ENCODE measurements at places on chromosomes 7 and 10.

DNA sequence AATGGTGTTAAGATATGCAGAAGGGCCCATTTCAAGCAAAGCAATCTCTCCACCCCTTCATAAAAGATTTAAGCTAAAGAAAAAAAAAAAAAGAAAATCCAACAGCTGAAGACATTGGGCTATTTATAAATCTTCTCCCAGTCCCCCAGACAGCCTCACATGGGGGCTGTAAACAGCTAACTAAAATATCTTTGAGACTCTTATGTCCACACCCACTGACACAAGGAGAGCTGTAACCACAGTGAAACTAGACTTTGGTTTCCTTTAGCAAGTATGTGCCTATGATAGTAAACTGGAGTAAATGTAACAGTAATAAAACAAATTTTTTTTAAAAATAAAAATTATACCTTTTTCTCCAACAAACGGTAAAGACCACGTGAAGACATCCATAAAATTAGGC, 28.6 kb downstream of the PPP3CB start:
- DNase-seq, result no peak

DNA sequence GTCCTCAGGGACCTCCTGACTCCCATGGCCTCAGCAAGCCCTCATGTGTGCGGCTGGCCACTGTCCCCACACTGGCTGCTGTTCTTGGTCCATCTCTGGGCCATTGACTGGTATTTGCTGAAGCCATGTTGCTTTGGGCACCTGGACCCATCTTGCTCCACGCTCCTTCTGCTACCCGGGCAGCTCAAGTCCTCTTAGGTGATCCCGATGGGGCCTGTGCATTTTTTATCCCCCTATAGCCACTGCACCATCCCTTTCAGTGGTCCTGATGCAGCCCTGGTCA, 16.7 kb downstream of the RAMP3 start:
- DNase-seq, result no peak

- no peak for DNase-seq
These were observed 8.2 kb upstream of the AGR3 start for GRCh38 chr7:16889851-16890415.

DNA sequence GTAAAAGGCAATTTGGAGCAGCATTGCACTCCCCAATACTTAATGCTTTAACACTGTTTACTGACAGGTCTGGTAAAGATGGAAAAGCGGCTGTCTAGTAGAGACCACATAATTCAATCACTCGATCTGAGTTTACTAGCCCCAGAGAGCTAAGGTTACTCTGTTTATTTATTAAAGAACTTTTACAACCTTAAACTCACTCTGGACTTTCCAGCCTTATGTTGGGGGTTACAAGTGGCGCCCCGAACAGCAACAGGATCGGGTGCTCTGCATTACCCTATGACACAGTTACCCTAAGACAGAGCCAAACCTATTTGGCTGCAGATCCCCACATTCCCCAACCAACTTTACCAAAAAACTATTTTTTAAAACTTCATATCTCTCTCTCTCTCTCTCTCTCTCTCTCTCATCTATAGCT, 43.9 kb downstream of the MRPS24 start:
- no peak for DNase-seq

DNA sequence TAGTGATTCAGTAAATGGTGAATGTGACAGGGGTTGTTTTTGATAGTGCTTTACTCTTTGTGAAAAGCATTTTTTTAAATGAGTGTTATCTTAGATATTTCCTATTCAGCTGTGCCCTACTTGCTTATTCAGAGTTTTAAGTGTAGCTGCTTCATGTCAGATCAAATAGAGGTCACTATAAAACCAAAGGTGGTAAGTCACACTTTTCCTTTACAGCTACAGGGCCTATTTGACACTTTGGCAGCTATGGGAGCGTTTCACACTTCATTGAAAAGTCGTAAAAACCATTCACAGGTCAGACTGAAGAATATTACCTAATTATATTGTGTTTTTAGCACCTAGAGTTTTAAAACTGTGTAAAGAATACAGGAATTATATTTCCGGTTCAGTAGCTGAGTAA, 67.3 kb downstream of the ANKIB1 start:
- no peak for DNase-seq

- no peak for DNase-seq
These were observed 67.2 kb upstream of the AUTS2 start for GRCh38 chr7:69531050-69531449.

DNA sequence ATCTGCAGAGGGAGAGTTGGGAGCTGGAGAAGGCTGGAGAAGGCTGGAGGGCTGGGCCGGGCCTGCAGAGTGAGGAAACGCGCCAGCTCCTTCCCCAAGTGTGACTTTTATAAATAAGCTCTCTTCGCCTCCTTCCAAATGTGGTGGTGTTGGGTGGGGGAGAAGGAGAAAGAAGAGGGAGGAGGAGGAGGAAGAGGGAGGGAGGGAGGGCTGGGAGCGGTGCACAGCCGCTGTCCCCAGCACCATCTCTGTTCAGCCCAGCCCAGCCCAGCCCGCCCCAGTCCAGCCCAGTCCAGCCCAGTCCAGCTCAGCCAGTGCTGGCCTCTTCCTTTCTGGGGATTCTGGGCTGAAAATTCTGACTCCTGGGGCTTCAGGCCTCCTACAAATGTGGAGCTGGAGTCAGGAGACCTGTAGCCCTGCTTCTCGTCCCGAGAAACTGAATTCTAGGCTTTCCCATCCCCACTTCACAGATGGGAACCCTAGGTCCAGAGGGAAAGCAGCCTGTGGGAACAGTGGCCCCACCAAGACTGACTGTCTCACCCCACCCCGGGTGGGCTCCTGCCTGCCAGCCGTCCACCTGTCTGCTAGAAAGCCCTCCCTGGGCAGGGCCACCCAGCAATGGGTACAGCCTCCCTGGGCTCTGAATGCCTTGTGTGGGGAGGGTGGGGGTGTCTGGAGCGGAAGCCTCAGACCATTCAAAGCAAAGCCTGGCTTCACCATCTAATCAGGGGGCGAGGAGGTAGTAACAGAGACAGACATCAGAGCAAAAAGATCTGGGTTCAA, 2.3 kb downstream of the STX1A start:
- no peak for DNase-seq

GRCh38 chr7:105050493-105050892, 36.5 kb downstream of the KMT2E start:
- no peak for DNase-seq

GRCh38 chr10:64505501-64505900, 984.3 kb downstream of the REEP3 start:
- DNase-seq, result no peak

- DNase-seq, result no peak
These were observed 105.5 kb upstream of the ZNF438 start for GRCh38 chr10:31136930-31137885.

DNA sequence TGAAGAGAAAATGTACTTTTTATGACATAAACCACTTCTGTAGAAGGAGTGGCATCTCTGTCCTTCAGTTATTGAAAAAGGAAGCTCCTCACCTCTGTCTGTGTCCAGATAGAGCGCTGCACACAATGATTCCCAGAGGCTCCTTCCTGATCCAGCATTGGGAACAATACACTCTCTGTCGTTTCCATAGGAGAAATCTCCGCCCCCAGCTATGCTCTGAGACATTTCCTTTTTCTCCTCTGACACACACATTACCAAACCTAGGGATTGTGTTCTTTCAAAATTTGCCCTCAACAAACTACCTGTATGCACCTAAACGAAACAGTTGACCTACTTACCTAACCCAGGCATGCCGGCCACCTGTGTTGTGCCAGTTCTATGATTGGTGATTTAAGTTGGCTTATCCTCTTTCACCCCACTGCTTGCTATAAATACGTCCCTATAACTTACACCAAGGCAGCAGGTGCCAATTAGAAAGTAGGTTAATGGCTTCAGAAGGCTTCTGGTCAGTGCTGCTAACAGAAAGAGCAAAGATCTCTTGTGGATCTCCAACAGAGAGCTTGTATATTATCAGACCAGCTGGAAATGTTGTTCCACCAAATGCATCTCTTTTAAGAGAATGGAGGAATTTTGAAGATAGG, 140.1 kb upstream of the JCAD start:
- DNase-seq, result no peak

DNA sequence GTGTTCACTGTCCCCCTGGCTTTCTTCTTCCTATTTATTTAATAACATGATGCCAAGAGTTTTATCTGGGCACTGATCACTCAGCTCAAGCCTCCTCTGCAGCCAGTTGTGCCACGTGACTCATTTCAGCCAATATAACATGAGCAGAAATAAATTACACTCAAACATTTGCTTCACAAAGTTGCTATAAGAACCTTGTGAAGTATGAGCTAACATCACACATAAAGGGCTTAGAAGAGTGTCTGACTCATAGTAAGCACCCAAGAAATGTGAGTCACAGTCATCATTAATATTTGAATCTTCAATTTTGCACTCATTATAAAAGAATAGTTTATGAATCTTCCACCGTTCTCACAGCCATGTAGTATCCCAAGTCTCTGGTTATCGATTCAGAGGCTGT, 414.6 kb upstream of the NPVF start:
- DNase-seq, result no peak

DNA sequence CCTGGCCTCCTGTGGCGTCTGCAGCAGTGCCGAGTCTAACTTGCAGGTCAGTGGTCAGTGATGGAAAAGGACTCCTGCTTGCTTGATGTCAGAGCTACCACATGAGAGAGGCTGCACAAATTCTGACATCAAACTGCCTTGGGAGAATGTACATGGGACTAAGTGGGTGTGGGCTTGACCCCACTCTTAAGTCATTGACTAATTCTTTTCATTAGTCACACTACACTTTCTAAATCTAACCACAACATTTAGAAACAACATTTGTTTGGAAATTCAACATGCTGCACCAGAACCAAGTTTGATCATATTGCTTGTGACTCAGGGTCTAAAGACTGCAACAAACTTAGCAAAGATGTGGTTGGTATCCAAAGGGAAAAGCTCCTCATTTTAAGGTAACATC, 24.4 kb upstream of the CDC14C start:
- DNase-seq, result no peak

GRCh38 chr7:140914083-140914482, 10.6 kb downstream of the BRAF start:
- no peak for DNase-seq

DNA sequence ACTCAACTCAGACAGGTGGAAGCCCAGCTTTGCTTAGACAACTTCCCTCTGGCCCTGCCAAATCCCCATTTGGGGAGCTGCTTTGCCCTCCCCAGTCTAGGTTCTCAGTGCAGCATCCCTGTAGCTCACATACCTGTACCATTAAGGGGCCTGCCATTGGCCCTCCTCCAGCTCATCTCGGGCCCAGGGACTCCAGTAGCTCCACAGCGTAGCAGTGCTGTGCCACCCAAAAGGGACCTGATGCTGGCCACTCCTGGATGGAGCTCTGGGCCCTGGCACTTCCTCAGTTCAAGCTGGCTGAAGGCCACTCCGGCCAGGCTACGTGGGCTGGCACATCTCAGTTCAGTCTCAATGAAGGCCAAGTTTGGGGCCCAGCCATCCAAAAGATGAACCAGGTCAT, 7.4 kb downstream of the LRIT1 start:
- no peak for DNase-seq

GRCh38 chr7:2259480-2259879, 17.5 kb downstream of the NUDT1 start:
- DNase-seq, result no peak

- DNase-seq, result no peak
These were observed 527.6 kb upstream of the SORCS1 start for GRCh38 chr10:107692072-107692471.

GRCh38 chr10:10804998-10805740, 212.5 kb upstream of the CELF2 start:
- DNase-seq, result peak; percentile 86

DNA sequence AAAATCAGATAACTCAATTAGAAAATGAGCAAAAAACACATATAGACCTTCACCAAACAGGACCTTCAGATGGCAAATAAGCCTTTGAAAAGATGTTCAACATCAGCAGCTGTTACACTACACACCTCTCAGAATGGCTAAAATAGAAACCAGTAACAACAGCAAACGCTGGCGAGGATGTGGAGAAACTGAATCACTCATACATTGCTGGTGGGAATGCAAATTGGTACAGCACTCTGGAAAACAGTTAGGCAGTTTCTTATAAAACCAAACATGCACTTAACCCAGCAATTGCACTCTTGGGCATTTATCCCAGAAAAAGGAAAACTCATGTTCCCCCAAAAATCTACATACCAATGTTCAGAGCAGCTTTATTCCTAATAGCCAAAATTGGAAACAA, 37.7 kb upstream of the SMARCD3 start:
- no peak for DNase-seq

DNA sequence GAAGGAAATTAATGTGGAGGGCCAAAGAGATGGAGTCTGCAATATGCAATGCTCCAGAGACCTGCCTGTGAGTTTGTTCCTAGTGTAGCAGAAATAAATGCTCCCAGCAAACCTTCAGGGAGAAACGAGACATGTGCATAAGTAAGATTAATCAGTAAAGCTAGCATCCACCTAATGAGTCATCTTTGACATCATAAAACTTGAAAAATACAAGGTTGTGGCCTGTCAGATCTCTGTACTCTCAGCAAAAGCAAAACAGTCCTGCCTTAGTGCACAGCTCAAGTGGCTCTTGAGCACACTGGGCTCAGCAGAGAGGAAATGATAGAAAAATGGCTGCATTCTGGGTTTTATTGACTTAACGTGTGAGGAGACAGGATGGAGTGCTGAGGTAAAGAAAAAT, 32.5 kb upstream of the ERCC6 start:
- DNase-seq, result no peak

GRCh38 chr7:140592964-140593671, 47.5 kb downstream of the DENND2A start:
- no peak for DNase-seq

DNA sequence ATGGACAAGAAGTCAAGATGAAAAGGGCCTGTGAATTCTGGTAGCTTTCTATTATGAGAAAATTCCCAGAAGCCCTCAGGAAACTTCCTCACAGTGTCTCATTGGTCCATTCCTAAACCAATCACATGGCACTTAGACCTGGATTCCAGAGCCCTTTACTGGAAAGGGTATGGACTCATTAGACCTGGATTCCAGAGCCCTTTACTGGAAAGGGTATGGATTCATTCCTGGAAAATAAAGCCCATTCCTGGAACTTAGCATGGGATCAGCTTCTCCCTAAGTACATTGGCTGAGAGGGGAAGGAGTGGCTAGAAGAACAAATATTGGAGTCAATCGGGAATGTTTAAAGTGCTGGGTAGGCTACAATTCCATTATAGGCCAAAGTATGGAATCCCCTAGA, 3.7 kb upstream of the CACUL1 start:
- DNase-seq, result no peak

- no peak for DNase-seq
These were observed 151.5 kb downstream of the CSTF2T start for GRCh38 chr10:51547941-51548340.

- no peak for DNase-seq
These were observed 224.7 kb upstream of the PHYHIPL start for GRCh38 chr10:58951746-58952145.

Measured in MG63 (cell line).